Posterior vena cava (tissue), 2 donors: ENCODE measurements at places on chromosomes 12 and 14. TPM values are rescaled to one million over a fixed set of nuclear protein-coding genes. Genes with fewer than 3 reads are reported as not detected.

Gene PNP
- total RNA-seq = 34.1 TPM

Gene SPTB
- total RNA-seq = 3.3 TPM

Gene KRT81
- not detected for total RNA-seq

Gene NPFF
- not detected for total RNA-seq

Gene ENDOU
- 1.7 TPM for total RNA-seq

GRCh38 chr14:71377099-71377498 is 469.8 kb downstream of the PCNX1 start:
- DNase-seq = no peak

DNA sequence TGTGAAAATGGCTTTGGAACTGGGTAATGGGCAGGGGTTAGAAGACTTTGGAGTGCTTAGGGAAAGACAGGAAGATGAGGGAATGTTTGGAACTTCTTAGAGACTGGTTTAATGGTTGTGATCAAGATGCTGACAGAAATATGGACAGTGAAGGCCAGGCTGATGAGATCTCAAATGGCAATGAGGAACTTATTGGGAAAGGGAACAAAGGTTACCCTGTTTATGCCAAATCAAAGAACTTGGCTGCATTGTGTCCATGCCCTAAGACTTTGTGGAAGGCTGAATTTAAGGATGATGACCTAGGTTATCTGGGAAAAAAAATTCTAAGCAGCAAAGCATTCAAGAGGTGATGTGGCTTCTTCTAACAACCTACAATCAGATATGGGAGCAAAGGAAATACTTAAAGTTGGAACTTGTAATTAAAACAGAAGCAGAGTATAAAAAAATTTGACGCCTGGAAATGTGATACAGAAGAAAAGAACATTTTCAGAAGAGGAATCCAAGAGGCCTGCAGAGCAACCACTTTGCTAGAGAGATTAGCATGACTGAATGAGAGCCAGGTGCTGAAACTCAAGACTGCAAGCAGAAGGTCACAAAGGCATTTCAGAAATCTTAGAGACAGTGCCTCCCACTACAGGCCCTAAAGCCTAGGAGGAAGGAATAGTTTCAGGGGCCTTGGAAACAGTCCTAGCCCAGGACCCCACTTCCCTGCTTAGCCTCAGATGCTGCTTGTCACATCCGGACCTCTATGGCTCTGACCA is 65.6 kb upstream of the FLRT2 start:
- no peak for DNase-seq

- DNase-seq = no peak
Observed at GRCh38 chr12:31217356-31218130, 108.4 kb downstream of the SINHCAF start.

DNA sequence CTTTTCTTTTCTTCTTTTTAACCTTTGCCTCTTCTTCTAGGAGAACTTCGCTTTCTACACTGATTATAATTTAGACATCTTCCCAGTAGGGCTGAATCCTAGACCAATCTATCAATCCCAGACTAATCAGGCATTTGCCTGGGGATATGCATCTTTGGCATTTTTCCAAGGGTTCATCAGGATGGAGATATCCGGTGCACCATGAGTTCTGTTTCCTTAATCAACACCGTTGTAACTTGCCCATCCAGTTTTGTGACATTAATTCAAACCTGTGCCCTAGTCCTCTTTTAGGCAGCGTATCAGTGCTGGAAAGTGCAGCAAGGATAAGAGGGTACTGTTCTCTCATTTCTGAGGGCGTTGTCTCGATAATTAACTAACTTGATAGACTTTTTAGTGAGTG is 617 bp upstream of the MGP start:
- no peak for DNase-seq

DNA sequence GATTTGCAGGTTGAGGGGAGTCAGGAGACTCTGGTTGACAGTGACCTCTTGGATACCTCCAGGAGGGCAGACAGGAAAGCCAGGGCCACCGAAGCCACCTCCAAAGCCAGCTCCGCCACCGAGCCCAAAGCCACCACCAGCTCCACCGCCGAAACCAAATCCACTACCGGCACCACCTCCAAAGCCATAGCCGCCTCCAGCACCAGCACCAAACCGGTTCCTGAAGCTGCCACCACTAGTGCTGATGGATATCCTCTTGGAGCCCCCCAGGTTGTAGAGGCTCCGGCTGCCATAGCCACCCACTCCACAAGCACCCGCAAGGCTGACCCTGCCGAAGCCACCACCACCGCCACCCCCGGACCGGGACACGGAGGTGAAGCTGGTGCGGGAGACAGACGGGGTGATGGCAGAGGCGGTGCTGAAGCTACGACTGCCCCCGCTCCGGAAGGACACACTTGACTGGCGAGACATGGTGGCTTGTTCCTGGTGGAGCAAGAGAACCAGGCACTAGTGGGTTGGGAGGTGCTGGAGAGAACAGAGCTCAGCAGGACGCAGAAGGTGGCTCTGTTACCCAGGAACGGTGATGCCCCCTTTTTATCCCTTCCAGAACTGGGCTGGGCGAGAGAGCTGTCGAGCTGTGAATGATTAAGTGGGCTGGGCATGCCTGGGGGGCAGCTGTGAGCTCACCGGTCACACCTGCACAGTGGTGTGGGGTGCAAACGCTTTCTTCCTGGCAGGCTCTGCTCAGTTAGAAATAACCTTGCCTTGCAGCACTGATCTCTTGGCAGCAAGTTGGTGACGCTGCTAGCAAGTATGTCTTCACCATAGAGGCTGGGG is at the start of gene KRT5:
KRT5 (minus strand) TSS at position 569 of the 837 bp plus-strand sequence; CDS start at position 471, 98 bp downstream.
- peak; percentile 66 for DNase-seq

- DNase-seq = peak; percentile 82
Observed at GRCh38 chr14:53963320-53964227, 6.9 kb upstream of the BMP4 start.
